ENCODE measurements at places on chromosomes 4 and X.

DNA sequence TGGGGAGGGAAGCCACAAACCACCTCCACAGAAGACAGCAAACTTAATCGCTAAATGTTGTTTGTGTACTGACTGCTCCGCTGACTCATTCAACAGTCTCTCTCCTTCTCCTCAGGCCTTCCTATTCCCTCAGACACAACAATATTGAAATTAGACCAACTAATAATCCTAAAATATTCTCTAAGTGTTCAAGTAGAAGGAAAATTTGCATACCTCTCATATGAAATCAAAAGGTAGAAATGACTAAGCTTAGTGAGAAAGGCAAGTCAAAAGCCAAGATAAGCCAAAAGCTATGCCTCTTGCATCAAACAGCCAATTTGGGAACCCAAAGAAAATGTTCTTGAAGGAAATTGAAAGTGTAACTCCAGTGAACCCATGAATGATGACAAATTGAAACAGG lies 75.7 kb upstream of the ARHGAP24 start:
- no peak for DNase-seq

GRCh38 chrX:133215747-133216146 lies 2.4 kb downstream of the TFDP3 start:
- peak; percentile 41 for DNase-seq

DNA sequence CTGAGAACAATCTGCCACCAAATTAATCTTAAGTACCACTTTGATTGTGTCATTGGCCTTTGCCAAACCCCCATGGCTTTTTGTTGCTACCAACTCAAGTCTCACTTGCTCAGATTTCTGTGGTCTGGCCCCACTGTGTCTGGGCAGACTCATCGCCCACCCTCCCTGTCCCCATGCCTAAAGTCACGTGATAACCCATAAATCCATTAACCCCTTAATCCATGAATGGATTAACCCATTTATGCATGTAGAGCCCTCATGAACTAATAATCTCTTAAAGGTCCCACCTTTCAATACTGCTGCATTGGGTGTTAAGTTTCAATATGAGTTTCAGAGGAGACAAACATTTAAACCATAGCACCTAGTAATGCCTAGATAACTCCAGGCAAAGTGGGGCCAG lies 78.5 kb upstream of the BLTP1 start:
- no peak for DNase-seq

GRCh38 chr4:37066159-37066558 lies 178.4 kb upstream of the NWD2 start:
- DNase-seq = no peak

DNA sequence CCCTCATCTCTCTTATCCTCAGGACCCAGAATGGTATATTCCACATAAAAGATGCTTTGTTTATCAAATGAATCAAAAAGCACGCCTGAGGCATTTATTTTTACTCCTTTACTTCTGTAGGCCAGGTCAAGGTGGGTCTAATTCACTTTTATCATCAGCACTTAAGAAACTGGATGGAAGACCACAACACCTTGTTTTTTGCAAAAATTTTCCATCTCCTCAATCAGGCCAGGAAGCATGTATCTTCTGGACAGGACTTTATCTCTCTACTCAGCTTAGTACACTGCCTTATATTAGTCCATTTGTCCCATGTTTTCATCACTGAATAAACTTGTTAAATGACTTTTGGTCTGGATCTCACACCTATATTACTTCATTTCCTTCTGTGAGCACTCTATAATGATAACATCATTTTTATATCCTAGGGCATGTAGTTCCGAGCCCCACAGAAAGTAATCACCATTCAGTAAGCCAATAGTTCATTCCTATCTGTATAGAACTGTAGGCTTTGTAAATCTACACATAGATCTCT lies 260.5 kb downstream of the CHIC1 start:
- DNase-seq = no peak

DNA sequence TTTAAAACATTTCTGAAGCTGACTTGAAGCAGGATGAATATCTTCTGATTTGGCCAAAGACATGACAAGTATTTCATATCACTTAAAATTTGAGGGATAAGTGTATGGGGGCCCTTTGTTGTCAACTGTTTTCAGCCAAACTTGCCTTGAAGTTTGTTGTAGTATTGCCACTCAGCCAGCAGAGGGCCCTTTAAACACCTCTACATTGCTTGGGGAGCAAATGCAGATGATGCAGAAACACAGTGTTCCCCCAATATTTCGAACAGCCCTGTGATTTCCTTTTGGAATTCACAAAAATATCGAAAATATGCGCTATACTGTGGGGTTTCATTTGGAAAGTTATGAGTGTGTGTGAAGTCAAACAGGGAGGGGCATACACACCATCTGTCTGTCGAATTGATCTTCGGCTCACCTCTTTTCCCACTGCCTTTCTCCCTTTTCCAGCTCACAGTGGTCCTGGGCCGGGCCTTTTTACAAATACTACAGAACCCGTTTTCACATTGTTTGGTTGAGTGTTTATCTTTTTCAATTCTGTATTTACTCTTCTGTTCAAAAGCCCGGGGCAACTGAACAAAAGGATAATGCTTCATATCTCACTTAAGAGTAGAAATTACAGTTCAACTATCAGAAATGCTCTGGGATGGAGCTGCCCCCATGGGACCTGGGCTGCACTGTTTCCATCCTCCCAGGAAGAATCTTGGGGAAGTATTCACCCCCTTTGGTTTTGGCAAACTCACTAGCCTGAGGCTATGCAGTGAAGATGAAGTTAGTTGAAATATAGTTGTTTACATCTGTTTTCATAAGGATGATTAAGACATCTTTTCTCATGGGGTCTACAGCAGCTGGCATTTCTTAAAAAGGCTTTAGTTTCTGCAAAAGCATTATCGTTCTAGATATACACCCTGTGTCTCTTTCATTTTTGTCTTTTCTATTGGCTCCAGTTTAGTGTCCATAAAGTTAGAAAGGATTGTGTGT lies 137.6 kb downstream of the EGF start:
- DNase-seq = peak; percentile 47

- peak; percentile 5 for DNase-seq
Observed at GRCh38 chr4:22315628-22316027, 200.2 kb downstream of the ADGRA3 start.

GRCh38 chrX:129738466-129739308 lies at the start of gene XPNPEP2:
TSS of gene XPNPEP2 (plus strand) at chrX:129738979. CDS start at chrX:129739214, 235 bp downstream.
- DNase-seq = peak; percentile 39

- DNase-seq = no peak
Observed at GRCh38 chrX:3268829-3269228, 77.6 kb downstream of the MXRA5 start.

GRCh38 chrX:57227691-57228090 lies 58.8 kb upstream of the FAAH2 start:
- DNase-seq = no peak

- DNase-seq = peak; percentile 23
Observed at GRCh38 chrX:101759000-101759399, 99.3 kb upstream of the ARMCX2 start.

DNA sequence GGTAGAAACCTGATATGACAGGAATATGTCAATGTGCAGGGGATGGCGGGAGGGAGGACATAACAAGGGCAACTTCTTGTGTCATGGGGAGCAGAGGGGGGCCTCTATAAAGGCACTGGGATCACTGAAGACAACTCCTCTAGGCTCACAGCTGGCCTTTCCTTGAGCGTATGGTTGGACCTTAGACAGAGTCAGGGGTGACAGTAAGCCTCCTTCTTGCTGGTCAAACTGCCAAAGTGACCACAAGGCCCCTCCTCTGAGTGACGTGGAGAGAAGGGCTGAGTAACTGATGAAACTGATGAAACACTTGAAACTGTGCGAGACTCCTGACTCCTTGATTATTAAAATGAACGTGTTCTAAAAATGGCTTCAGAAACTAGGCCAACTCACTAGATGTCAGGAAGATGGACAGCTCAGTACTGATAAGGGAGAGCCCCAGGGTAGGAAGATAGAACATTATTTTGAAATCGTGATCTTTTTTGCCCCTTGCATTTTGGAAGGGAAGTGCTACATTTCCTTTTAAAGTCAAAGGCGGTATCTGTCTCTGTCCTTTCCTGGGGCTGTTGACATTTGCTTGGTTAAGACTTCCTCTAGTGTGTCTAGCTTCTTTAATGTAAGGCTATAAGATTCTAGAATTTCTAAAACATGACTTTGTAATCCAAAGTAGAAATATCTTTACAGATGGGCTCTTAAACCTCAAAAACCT lies 1.6 kb downstream of the RAB33A start:
- peak; percentile 81 for DNase-seq

DNA sequence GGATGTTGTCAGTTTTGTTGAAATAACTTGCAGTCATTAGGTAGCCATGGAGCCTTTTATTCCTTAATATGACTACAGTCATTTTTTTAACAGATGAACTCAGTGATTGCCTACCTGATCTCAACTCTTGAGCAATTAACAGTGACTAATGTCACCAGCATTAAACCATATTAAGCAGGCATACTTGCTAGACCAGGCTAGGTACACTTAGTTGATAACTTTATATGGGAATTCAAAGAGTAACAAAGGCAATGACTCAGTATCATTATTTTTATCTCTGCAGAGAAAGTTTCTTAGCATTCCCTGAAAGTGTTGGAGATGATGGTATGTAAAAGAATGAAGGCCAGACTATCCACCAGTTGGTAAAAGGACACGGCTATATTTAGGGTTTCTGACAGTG lies at the start of gene C4orf54:
Gene C4orf54 (minus strand): TSS at position 31 of the 400 bp plus-strand sequence. CDS start 3,180 bp downstream, outside the sequence.
- no peak for DNase-seq

- DNase-seq = no peak
Observed at GRCh38 chr4:155855897-155856296, 10.2 kb downstream of the ASIC5 start.

- DNase-seq = peak; percentile 49
Observed at GRCh38 chrX:103554687-103555424, 30.5 kb upstream of the TCEAL4 start.

DNA sequence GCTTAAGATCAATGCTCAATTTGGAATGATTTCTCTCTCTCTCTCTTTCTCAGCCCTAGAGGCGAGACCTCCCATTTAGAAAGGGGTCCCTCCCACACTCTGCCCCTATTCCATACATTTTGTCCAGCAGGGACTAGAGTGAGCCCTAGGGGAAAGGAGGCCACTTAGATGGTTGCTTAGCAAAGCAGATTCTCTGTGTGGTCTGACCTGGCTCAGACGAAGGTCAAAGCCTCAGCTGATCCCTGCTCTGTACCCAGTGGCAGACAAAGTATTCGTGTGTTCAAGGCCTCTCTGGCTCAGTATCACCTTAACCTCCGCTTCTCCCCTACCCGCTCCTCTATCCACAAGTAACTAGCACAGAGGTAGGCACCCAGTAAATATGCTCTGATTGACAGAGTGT lies 78.4 kb downstream of the HPRT1 start:
- no peak for DNase-seq
